HuH-7 (cell line): ENCODE measurements at places on chromosomes 7 and 10.
A peak's percentile ranks its signal among the peaks of the same experiment; 100 is the strongest.

- no peak for DNase-seq
These were observed 13.0 kb downstream of the MCMBP start for GRCh38 chr10:119859420-119860258.

DNA sequence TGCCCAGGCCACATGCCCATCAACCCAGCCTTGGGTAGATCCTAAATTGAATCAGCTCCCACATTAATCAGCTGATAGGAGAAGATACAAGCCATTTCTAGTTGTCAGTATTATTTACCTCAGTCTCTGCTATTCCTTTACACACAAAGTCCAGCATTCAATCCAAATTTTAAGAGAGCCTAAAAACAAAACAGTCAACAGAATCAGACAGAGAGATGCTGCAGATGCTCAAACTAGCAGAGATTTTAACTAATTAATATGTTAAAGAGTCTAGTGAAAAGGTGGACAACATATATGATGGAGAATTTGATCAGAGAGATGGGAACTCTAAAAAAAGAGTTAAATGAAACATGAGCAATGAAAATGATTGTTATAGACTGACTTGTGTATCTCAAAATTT, 14.4 kb upstream of the IL15RA start:
- no peak for DNase-seq

DNA sequence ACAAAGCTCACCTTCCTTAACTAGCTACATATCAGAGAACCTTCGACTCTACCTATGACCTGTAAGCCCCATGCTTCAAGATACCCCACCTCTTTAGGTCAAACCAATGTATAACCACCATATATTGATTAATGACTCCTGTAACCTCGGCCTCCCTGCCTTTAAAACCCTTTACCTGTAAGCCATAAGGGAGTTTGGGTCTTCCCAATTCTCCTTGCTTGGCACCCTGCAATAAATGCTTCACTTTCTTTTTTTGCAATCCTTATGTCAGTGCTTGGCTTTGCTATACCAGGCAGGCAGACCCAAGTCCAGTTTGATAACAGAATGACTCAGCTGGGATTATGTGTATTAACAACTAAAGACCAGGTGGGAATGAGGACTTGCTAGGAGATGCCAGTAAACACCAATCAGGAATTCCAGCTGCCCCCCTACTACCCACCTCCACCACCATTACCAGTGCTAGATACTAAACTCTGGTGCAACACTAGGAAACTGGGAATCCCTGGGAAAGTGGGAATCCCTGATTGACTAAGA, 22.0 kb upstream of the SLC35G1 start:
- no peak for DNase-seq

DNA sequence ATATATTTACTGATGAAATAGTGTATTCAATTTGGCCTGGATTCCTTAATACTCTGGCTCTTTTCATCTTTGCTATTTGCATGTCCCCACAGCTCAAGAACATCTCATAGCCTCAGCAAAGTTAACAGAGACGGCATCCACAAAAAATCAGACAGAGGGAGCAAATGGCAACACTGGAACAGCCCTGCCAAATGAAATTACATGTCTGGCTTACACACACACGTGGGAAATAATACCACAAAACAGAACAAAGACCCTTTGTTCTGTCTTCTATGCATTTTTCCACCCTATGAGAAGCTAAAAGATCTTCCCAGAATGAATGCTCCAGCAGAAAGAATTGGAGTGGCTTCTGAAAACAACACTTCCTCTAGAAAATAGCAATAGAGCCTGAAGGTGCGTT, 139.5 kb downstream of the ALOX5 start:
- DNase-seq, result no peak

DNA sequence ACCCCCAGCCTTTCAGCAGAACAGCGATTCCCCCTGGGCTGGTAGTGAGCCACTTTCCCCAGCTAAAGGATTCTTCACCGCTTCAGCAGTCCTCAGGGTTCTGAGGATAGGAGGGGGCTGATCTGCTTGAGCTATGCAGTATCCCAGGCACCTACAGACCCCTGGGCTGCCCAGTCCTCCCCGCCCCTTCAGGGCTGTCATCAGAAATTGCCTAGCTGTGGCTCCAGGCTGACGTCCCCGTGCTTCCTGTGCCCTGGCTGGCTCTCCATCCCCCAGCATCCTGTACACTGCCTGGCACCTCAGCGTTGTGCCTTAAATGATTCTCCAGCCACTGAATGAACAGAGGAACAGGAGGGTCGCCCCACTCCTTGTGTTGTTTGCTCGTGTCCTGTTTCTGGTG, 38.4 kb upstream of the CDH23 start:
- DNase-seq, result no peak

GRCh38 chr10:121747163-121747775, 149.0 kb upstream of the FGFR2 start:
- no peak for DNase-seq

- no peak for DNase-seq
These were observed 43.1 kb upstream of the EN2 start for GRCh38 chr7:155414547-155415492.

DNA sequence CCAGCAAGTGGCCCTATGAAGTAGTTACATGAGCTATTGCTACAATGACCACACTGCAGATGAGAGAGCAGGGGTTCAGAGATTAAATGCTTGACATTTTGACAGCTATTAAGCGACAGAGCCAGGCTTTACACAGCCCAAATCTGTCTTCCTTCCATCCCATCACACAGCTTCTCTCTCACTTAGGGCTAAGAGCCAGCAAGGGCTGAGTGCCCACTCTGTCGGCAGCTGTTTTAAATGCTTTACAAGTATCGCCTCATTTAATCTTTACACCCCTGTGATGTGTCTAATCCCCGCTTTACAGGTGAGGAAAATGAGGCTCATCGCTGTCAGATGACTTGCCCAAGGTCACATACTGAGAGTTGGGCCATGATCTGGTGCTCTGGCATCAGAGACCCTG, 15.2 kb upstream of the OPALIN start:
- no peak for DNase-seq

DNA sequence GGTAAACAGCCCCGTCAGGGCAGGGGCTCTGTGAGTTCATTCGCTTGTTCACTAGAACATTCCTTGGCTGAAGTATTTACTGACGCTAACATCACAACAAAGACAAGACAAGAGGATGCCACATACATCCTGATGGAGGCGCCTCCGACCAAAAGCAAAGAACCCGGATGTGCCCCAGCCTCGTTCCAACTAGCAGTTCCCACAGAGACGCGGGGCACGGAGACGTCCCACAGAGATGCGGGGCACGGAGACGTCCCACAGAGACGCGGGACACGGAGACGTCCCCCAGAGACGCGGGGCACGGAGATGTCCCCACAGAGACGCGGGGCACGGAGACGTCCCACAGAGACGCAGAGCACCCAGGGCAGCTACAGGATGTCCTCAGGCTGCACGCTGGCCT, 35.4 kb upstream of the CFAP46 start:
- DNase-seq, result no peak

- no peak for DNase-seq
These were observed 64.2 kb upstream of the DKK1 start for GRCh38 chr10:52249850-52250395.

GRCh38 chr7:355568-355967, 65.6 kb downstream of the FOXL3 start:
- no peak for DNase-seq

GRCh38 chr7:124800386-124800785, 34.8 kb upstream of the GPR37 start:
- DNase-seq, result no peak

DNA sequence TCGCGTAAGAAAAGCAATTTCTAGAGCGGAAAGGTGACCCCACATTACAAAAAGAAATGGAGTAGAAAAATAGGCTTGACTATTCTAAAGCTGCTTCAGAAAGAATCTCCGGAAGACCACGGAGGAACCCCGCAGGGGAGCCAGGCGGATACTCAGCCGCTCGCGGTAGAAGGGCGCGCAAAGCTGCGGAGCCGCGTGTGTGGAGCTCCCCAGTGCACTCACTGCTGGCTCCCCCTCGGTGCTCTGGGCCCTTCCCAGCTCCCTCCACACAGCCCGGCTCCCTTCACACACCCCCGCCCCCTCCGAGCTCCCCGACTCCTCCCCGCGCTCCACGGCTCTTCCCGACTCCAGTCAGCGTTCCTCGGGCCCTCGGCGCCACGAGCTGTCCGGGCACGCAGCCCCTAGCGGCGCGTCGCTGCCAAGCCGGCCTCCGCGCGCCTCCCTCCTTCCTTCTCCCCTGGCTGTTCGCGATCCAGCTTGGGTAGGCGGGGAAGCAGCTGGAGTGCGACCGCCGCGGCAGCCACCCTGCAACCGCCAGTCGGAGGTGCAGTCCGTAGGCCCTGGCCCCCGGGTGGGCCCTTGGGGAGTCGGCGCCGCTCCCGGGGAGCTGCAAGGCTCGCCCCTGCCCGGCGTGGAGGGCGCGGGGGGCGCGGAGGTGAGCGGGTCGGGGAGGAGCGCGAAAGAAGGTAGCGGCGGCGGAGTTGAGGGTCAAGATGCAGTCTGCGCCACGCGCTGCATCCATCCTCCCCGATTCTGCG, at the start of gene STEAP2:
TSS of gene STEAP2 (plus strand) at position 350 of the 758 bp plus-strand sequence. CDS start 13,343 bp downstream, outside the sequence.
- DNase-seq, result peak; percentile 74

- no peak for DNase-seq
These were observed 119.8 kb downstream of the XRCC2 start for GRCh38 chr7:152556013-152556755.

DNA sequence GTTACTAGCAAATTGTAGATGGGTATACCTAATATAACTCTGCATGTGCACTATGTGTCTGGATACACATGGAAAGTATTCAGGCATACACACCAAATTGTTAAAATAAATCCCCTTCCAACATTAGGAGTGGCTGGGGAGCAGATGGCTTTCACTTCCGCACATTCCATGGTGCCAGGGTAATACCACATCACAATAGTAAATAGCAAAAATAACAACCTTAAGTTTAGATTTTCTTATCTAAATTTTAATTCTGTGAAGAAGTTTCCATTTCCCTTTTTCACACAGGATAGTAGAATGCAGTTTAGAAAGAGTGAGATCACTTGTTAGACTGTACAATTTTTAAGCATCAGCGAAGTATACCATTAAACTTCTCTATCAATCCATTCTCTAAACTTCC, 5.8 kb upstream of the ALOX5 start:
- no peak for DNase-seq

DNA sequence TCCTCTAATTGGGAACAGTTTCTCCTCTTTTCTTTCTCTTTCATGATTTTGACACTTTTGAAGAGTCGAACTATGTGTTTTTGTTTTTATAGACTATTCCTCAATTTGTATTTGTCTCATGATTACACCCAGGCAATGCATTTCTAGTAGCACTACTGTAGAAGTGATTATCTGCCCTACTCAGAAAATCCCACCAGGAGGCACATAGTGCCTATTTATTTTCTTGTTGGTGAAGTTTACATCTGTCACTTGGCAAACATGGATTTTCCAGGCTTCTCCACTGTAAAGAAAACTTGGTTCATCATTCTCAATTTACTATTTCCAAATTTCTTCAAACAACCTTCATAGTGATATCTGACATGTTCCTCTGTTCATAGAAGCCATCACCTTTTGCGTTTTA, 893.9 kb downstream of the CCSER2 start:
- DNase-seq, result no peak

DNA sequence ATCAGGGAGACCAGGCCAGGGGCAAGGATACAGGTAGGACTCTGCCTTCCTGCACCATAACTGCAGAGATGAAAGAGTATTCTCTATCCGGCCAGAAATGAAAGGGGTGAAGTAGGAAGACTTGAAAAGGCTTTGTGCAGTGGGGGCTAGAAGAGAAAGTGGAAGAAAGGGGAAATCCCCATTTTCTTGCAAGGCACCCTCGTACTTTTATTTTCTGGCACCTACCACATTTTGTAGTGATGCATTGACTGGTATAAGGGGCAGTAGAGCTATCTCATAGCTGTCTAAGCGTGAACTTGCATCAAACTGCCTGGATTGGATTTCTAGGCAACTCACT, 752 bp upstream of the CAMK2G start:
- DNase-seq, result no peak

- no peak for DNase-seq
These were observed 164.5 kb downstream of the DGKB start for GRCh38 chr7:14738086-14738485.

GRCh38 chr7:17292843-17293242, 5.6 kb upstream of the AHR start:
- DNase-seq, result no peak

GRCh38 chr7:47422611-47423010, 159.3 kb downstream of the TNS3 start:
- DNase-seq, result no peak

DNA sequence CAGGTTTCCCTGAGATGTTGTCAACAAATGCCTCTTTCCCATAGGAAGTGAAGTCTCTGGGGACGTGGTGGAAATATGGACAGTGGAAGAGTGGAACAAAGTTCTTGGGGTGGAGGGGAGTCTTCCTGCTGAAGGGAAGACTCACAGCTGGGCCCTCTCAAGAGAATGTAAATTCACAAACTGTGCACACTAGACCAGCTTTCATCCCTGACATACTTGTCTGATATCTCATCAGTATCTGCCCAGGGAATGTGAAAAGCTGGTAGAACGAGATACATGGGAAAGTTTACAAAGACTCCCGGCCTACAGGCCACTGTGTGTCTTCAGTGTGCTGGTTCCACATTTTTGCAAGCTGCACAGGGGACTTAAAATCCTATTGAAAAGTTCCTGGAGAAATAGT, 16.7 kb upstream of the CCDC3 start:
- DNase-seq, result no peak

- no peak for DNase-seq
These were observed 226.4 kb upstream of the KLF14 start for GRCh38 chr7:130960208-130960988.

DNA sequence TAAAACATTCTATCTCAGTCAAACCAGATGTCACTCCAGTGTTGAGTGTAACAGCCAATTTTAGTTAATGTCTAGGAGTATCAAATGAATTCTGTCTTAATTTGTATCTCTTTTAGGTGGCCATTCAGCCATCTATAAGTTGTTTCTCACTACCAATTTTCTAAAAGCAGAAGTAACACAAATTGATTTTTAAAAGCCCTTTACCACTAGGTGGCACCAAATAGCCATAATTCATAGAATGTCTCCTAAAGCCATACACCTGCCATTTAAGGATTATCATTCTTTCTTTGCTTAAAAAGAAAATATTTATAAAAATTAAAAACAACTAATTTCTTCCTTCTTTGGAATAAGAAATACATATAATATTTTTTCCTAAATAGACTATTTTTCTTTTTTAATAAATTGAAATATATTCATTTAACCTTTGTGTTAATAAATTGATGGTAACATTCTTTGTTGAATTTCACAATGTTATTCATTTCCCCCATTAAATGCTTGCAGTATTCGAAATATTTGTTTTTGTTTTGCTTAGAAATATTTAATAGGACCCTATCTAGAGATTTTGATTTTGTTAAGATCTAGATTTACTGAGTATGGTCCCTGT, 107.8 kb upstream of the PPP1R3A start:
- DNase-seq, result peak; percentile 27

- DNase-seq, result no peak
These were observed 374.7 kb upstream of the VWC2 start for GRCh38 chr7:49398746-49399145.

DNA sequence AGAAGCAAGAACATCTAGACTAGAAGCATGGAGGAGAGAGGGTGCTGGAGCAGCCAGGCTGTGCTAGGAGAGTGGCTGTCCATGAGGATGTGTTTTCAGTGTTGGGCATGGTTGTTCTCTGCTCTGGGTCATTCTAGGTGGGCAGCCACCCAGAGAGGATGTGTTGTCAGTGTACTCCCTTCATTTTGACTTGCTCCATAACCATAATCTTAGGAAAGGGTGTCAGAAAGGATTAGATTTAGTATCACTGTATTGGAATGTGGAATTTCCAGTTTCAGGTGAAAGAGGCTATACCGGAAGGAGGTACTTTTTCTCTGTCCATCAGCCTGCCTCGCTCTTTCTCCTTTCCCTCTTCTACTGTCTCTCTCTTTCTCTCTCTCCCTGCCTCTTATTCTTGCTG, 474.5 kb upstream of the PODXL start:
- DNase-seq, result no peak
